Activated naive CD8-positive, alpha-beta T cell treated with anti-CD3 and anti-CD28 coated beads, Interleukin-2, amount 10 ng/mL, durations not matched to agents 7 days and 5 days (primary cell): ENCODE measurements at places on chromosomes 16 and 17. TPM values are rescaled to one million over a fixed set of nuclear protein-coding genes. Genes with fewer than 3 reads are reported as not detected.

Gene ITGAD
- 0.09 TPM for total RNA-seq

Gene KRT20
- total RNA-seq: not detected

DNA sequence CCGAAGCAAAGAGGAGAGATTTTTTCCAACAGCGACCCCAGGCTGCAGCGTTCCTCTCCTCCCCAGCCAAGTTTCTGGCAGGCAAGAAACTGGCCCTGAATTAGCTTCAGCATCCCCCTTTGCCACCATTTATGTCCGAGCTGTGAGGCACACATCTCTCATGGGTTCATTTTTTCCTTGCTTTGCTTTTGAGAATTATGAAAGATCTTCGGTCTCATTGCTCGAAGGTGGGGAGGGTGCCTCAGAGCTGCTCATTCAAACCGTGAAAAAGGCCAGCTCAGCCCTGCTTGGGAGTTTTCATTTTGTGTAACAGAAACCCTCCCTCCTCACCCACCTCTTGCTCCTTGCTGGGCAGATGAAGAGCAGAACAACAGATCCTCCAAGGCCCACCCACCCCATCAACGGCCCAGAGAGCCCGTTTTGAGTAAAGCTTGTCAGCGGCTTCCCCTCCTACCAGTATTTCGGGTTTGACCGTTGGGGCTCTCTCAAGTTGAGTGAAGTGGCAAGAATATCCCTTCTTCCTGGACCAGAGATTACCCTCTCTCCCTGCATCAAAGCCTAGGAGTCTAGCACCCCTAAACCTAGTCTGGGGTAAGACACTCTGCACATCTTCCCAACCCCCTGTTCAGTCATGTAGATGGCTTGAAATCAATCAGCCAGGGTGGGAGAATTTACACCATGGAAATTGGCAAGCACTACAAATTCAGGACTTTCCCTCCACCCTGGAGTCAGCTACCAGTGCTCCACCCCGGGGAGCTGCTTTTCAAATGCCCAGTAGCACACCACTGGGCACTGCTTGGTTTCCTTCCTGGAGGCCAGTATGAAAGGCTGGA is 1.8 kb downstream of the CCR7 start:
- H3K36me3 ChIP-seq: peaks cover 66% of the 10 kb centered on the region
- H3K27me3 ChIP-seq: no peaks in the 10 kb centered on the region
- DNase-seq: no peak
- peak overlapping the region; percentile 99 for H3K27ac ChIP-seq
- H3K4me1 ChIP-seq: peaks cover 35% of the 10 kb centered on the region

- no peak for DNase-seq
- peaks cover 4% of the 10 kb centered on the region for H3K4me1 ChIP-seq
- peaks cover 13% of the 10 kb centered on the region for H3K36me3 ChIP-seq
- H3K4me3 ChIP-seq: no peak overlapping the region
Observed at GRCh38 chr16:81676066-81676882, 102.8 kb upstream of the PLCG2 start.

- H3K27me3 ChIP-seq: peaks cover 14% of the 10 kb centered on the region
- no peaks in the 10 kb centered on the region for H3K36me3 ChIP-seq
- H3K27ac ChIP-seq: no peak overlapping the region
- H3K4me1 ChIP-seq: peaks cover 7% of the 10 kb centered on the region
- H3K4me3 ChIP-seq: no peak overlapping the region
Observed at GRCh38 chr16:57677622-57678369, 9.7 kb downstream of the ADGRG3 start.
